G401 (cell line): ENCODE measurements at places on chromosomes 12 and 14.

GRCh38 chr14:62614122-62614521, 431.1 kb downstream of the KCNH5 start:
- no peak for DNase-seq

GRCh38 chr12:77891518-77892147, 60.9 kb downstream of the NAV3 start:
- no peak for DNase-seq

GRCh38 chr12:48351022-48351708, 446 bp upstream of the ZNF641 start:
- peak; percentile 81 for DNase-seq

DNA sequence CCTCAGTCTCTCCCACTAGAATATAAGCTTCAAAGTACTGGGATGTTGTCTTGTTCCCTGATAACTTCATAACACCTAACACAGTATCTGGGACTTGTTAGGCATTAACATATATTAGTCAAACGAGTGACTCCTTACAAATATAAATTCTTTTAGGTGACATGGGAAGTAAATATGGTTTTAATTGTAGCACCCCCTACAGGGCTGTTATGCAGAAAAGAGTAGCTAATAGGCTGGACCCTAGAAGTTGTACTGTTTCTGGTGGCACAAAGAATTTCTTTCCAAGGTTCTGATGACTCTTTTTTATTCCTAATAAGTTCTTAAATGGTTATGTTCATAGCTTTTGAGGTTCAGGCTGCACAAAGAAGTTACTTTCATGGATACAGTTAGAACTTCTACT, 29.8 kb downstream of the GPATCH2L start:
- DNase-seq, result no peak

DNA sequence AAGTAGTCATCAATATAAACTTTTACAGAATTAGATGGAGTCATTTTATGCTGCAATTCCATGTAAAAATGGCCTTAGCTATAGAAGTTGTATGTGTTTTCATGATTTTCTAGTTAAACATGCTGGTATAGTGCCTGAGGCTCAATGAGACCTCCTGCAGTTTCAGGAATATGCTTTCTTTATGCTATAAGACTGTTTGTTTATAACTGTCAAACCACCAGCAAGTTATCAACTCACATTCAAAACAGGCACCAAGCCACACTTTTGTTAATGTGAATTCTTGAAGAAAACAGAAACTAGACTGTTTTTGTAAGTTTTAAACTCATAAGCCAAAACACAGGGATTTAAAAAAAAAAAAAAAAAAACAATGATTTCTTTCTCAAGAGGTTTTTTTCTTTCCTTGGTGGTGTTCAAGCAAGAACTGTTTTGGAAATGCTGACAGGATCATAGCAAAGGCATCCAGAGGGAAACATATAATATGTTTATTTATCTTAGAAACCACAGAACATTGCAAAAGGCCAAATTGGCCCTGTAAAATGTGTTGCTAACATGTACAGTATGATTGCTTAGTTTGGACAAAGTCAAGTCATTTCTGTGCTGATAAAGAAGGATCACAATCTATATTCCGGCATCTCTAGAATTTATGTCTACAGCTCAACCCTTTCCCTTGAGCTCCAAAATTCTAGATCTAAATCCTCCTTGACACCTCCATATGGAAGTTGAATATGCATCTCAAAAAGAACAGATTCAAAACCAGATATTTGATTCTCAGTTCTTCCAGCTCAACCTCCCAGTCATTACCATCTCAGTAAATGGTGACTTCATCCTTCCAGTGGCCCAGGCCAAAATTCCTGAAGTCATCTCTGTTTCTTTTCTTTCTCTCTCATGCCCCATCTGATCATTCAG, 29.0 kb upstream of the LUM start:
- no peak for DNase-seq

DNA sequence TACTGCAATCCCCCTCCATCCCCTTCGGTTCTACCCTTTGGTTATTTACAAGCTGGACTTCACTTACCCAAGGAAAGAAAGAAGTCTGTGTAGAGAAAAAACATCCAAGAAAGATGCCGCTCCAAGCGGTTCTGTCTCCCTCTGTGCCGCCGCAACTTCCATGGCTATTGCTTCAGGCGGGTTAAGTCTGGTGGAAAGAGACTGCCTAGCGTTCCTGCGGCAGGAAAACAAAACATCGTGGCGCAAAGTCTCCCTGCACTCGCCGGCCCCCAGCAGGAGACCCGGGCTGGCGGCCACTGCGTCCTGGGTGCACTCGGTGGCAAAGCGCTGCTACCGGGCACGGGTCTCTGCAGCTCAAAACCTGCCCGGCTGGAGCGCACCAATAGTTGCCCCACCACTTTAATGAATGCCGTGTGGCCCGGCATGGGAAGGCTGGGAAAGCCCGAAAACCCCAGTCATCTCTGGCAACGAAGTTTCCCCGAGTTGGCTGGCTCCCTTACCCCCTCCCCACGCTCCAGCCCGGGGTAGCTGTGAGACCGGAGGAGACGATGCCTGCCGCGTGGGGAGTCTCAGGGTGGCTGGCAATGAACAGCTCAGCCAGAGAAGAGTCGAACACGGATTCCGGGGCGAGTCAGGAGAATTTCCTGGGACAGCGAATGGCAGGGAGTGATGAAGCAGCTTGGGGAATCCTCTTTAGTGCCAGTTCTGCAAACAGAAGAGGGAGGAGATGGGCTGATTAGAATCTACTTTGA, 3.5 kb upstream of the KCNK10 start:
- peak; percentile 57 for DNase-seq

GRCh38 chr12:65557438-65558181, 266.7 kb upstream of the HMGA2 start:
- DNase-seq, result no peak

DNA sequence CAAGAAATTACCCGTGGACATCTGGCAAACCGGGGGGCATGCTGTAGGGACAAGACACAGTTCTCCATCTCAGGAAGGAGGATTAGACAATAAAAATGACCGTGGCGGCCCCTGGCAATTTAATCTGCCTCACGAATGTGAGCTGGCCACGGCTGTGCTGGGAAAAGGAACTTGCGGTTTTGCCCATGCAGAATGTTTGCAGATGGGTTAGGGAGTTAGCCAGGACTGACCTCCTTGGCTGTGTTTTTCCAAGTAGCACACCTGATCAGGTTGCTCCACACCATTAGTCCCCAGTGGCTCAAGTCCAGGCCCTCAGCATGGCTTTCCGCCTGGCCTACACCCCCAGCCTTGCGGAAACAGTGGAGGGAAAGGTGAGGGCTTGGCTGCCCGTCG, 20.8 kb downstream of the TPCN1 start:
- peak; percentile 63 for DNase-seq

DNA sequence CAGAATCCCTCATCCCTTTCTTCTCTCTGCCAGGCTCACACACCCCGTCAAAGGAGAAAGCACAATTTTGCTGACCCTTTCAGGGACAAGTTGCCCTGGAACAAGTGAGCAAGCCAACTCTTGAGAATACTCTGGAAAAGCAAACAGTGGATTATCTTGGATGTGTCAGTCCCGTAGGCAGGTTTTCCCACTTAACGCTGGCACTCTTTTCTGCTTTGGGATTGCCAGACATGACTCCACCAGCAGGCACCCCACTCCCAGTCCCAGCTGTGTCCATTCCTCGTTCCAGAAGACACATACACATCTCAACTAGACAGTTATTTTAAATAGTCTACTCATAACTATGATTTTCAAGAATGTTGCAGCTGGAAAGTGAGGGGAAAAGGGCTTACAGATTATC, 145.5 kb upstream of the CDKN3 start:
- DNase-seq, result no peak

DNA sequence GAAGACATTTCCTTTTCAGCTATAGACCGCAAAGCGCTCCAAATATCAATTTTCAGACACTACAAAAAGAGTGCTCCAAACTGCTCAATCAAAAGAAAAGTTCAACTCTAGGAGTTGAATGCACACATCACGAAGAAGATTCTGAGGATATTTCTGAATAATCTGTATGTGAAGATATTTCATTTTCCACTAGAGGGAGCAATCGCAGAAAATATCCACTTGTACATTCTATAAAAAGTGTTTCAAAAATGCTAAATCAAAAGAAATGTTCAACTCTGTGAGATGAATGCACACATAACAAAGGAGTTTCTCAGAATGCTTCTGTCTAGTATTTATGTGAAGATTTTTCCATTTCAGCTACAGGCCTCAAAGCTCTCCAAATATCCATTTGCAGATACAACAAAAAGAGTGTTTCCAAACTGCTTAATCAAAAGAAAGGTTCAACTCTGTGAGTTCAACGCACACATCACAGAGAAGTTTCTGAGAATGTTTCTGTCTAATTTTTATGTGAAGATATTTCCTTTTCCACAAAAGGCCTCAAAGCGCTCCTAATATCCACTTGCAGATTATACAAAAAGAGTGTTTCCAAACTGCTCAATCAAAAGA, 643.8 kb upstream of the ALG10B start:
- no peak for DNase-seq

DNA sequence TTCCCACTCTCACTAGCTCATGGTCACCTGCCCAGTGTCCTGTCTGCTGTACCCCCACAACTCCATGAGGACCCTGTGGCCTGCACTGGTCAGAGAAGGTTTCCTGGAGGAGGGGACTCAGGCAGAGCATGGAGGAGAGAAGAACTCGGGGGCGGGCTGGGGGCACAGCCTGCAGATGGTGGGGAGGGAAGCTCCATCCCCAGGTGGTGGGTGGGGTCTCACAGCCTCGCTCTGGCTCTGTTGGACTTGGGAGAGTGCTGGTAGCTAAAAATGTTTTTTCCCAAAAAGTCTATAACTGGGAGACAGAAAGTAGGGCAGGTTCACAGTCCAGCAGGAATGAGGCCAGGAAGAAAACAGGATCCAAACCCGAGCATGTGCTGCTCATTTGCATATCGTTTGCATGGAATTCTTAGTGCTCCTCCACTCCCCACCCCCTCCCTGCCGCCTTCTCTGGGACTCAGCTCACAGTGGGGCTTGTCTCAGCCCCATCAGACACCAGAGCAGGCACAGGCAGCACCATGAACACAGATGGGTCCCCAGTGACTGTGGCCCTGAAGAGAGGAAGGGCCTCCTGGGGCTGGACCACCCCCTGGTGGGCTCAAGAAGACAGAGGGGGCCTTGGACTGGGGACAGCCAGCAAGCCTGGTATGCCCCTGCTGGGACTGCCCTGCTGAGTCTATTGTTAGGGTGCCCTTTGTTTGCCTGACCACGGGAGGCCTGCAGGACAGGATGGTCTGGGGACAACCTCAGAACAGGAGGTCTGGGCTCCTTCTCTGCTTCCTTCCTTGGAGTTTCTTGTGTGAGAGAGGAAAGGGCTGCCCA, 67.0 kb upstream of the SFSWAP start:
- peak; percentile 91 for DNase-seq

- no peak for DNase-seq
Observed at GRCh38 chr14:81172353-81172752, 48.4 kb downstream of the GTF2A1 start.

GRCh38 chr12:22578328-22578727, 34.0 kb upstream of the C2CD5 start:
- no peak for DNase-seq

- no peak for DNase-seq
Observed at GRCh38 chr14:76257111-76257803, 105.5 kb downstream of the GPATCH2L start.
